Activated CD4-positive, alpha-beta T cell treated with anti-CD3 and anti-CD28 coated beads for 24 hours (primary cell): ENCODE measurements at places on chromosomes 2 and 18.

- DNase-seq: no peak
Measured at GRCh38 chr2:71559080-71559827, 105.9 kb downstream of the DYSF start.

GRCh38 chr2:170713543-170714380 is 1.4 kb upstream of the SP5 start:
- DNase-seq: no peak

- DNase-seq: no peak
Measured at GRCh38 chr2:229282758-229283546, 11.9 kb upstream of the PID1 start.

- no peak for DNase-seq
Measured at GRCh38 chr18:7941533-7941932, 374.4 kb downstream of the PTPRM start.

DNA sequence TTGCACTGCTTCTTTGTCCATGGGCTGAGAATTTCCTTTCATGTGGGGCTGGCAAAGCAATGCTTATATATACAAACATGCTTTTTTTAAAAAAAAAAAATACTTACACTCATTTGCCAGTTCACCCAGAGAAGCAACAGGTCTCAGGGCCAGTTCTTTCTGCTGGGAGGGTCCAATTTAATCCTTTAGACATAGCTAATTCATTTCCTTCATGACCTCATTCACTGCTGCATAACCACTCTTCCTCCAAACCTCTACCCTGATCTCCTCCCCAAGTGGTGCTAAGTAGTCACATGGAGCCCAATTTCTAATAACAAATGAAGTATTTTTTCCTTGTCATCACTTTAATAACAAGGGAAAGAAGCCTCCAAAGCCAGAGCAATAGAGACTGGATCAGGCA is 17.1 kb upstream of the TMEM178A start:
- DNase-seq: no peak

DNA sequence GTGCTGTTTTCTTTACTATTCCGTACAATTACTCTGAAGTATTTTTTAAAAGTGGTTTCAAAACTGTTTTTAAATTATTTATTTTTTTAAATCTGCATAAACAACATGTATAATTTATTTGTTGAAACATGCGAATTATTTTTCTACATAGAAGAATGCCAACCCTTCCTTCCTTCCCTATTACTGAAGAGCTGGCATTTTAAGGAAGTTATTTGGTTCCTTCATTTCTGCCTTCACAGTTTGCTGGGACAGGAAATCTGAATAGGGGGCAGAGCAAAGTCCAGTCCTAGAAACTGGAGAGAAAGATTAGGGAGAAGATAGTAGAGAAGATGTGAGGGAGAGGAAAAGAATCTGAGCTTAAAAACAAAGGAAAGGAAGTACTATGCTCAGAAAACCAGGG is 146.7 kb upstream of the ACVR2A start:
- no peak for DNase-seq

DNA sequence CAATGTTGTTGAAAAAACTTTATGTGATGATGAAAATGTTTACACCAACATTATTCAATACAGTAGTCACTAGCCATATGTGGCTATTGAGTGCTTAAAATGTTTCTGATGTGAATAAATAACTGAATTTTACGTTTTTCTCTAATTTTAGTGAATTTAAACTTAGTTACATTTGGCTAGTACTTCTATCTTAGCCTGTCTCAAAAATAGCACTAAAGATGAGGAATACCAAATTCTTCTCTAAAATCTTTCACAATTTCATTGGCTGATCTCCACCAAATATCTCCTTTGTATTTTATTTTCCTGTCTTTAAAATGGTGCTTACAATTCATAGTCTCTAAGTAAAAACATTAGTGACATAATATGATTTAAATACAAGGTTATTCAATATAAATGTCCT is 83.7 kb upstream of the RND3 start:
- DNase-seq: no peak

GRCh38 chr18:64380117-64380516 is 231.2 kb upstream of the LINC00305 start:
- DNase-seq: no peak

GRCh38 chr2:113407446-113408099 is 29.9 kb upstream of the ZNG1B start:
- DNase-seq: no peak

GRCh38 chr18:7677001-7677400 is 109.9 kb downstream of the PTPRM start:
- no peak for DNase-seq

DNA sequence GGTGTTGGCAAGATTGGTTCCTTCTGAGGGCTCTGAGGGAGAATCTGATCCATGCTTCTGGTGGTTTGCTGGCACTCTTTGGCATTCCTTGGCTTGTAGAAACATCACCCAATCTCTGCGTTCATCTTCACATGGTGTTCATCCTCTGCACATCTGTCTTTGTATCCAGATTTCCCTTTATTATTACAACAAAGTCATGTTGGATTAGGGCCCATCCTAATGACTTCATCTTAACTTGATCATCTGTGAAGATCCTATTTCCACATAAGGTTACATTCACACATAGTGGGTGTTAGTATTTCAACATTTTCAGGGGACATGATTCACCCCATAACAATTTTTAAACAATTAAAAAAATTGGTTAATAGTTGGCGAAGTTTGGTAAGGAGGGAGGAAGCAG is 177.4 kb upstream of the CWC22 start:
- no peak for DNase-seq

- DNase-seq: no peak
Measured at GRCh38 chr2:196444442-196444841, 195.1 kb upstream of the CCDC150 start.
